ENCODE measurements at places on chromosomes 16 and 17. TPM values are rescaled to one million over a fixed set of nuclear protein-coding genes. Genes with fewer than 3 reads are reported as not detected.

TIGD7 gene
- 5.2 TPM for total RNA-seq

PRR35 gene
- total RNA-seq: not detected

MT1F gene
- total RNA-seq: 9.1 TPM

HNF1B gene
- total RNA-seq: 0.33 TPM

LLGL2 gene
- total RNA-seq: 52.4 TPM

GPR139 gene
- not detected for total RNA-seq

ALOXE3 gene
- not detected for total RNA-seq

CORO7 gene
- total RNA-seq: 22.7 TPM

MT1M gene
- total RNA-seq: 42.9 TPM

DNA sequence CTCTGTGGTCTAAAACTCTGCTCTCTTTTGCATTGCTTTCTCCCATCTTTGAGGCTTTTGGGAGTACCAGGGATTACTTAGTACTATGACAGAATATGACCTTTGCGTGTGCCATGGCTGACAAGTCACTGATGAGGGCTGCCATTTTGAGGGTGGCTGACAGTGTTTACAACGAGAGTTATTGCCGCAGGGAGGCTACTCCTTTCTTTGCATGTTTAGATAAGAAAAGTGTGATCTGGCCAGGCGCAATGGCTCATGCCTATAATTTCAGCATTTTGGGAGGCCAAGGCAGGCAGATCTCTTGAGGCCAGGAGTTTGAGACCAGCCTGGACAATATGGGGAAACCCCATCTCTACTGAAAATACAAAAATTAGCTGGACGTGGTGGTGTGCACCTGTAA, 77.5 kb downstream of the GSG1L start:
- peaks cover 5% of the 10 kb centered on the region for H3K27me3 ChIP-seq
- H3K4me3 ChIP-seq: no peak overlapping the region
- no peak overlapping the region for H3K27ac ChIP-seq
- DNase-seq: no peak
- no peaks in the 10 kb centered on the region for H3K36me3 ChIP-seq

GRCh38 chr17:69326377-69327059, 415 bp downstream of the ABCA5 start:
- H3K27ac ChIP-seq: peak overlapping the region; percentile 87
- H3K36me3 ChIP-seq: no peaks in the 10 kb centered on the region
- no peaks in the 10 kb centered on the region for H3K4me1 ChIP-seq
- peak overlapping the region; percentile 65 for H3K4me3 ChIP-seq
- DNase-seq: no peak
- H3K27me3 ChIP-seq: no peaks in the 10 kb centered on the region

- H3K36me3 ChIP-seq: no peaks in the 10 kb centered on the region
- no peaks in the 10 kb centered on the region for H3K4me1 ChIP-seq
- DNase-seq: no peak
- H3K4me3 ChIP-seq: peak overlapping the region; percentile 60
Measured at GRCh38 chr16:56191835-56192634, 746 bp downstream of the GNAO1 start.

GRCh38 chr16:57447186-57447962, at the start of the genes CIAPIN1 and COQ9:
Gene CIAPIN1, minus strand, starts transcription at chr16:57447385. Its CDS starts 6,457 bp downstream, at chr16:57440928.
Gene COQ9, plus strand, starts transcription at chr16:57447479. Its CDS starts 27 bp downstream, at chr16:57447506.
- H3K4me1 ChIP-seq: peaks cover 5% of the 10 kb centered on the region
- no peaks in the 10 kb centered on the region for H3K36me3 ChIP-seq
- no peaks in the 10 kb centered on the region for H3K27me3 ChIP-seq
- peak within 1 kb of the TSS; percentile 93 for H3K27ac ChIP-seq
- H3K4me3 ChIP-seq: peak within 1 kb of the TSS; percentile 99

- no peaks in the 10 kb centered on the region for H3K27me3 ChIP-seq
- H3K27ac ChIP-seq: no peak overlapping the region
- H3K36me3 ChIP-seq: no peaks in the 10 kb centered on the region
- no peak for DNase-seq
- no peak overlapping the region for H3K4me3 ChIP-seq
Measured at GRCh38 chr16:4194661-4195060, 47.2 kb downstream of the SRL start.

DNA sequence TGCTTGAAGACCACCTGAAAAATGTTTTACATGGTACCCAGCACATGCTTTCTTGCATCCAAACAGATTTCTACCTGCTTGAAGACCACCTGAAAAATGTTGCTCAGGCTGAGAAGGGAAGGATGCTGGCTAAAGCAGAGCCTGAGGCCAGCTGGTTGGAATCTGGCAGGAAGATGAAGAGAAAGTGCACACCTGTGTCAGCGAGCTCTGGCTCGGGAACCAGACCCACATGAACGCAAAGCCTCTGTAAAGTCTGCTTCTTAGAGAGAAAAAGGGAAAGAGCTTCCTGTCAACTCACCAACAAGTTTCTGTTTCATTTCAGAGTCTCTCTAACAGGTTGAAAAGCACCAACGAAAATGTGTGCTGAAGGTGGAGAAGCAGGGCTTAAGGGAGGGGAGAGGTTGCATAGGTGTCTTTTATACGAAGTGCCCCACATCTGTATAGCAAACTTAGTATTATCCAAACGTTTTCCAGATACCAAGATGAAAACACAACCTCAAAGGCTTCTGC, 226.0 kb downstream of the TOX3 start:
- no peaks in the 10 kb centered on the region for H3K27me3 ChIP-seq
- H3K27ac ChIP-seq: no peak overlapping the region
- H3K4me1 ChIP-seq: no peaks in the 10 kb centered on the region
- DNase-seq: no peak
- H3K36me3 ChIP-seq: no peaks in the 10 kb centered on the region

- no peak overlapping the region for H3K27ac ChIP-seq
- no peak overlapping the region for H3K4me3 ChIP-seq
- no peaks in the 10 kb centered on the region for H3K4me1 ChIP-seq
- no peaks in the 10 kb centered on the region for H3K36me3 ChIP-seq
- no peak for DNase-seq
Measured at GRCh38 chr16:86570558-86571529, 4.2 kb downstream of the FOXC2 start.

DNA sequence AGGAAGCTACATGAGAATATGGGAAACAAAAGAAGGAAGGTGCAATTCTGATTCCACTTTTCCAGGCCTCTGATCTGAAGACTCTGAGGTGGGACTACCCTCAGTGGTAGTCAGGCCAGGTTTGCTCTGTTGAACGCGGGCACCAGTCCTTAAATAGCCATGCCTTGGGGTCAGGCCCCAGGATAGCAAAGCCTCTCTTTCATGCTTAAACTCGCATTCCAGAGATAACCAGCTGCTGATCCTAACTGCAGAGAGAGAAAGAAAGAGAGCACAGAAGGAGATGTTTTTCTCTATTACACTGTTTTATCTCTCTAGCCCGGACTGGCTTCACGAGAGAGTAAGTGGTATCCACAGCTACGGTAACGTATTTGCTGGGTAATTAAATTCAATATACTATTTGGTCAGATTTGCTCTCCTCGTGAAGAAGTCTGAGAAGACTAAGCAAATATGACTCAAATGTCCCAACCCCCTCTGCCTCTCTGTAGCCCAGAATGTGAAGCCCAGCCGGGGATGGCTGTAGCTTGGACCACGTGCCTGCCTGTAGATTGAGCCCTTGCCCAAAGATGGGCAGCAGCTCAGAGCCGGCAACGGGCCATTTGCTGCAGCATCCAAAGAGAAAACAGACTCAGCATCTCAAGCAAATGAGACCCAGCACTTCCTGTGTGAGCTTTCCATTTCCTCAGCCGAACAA, 122.2 kb downstream of the SMG6 start:
- no peaks in the 10 kb centered on the region for H3K27me3 ChIP-seq
- peaks cover 18% of the 10 kb centered on the region for H3K4me1 ChIP-seq
- H3K4me3 ChIP-seq: no peak overlapping the region
- no peaks in the 10 kb centered on the region for H3K36me3 ChIP-seq
- peak overlapping the region; percentile 55 for H3K27ac ChIP-seq
- DNase-seq: no peak

- H3K4me1 ChIP-seq: peaks cover 7% of the 10 kb centered on the region
- H3K4me3 ChIP-seq: no peak overlapping the region
- no peaks in the 10 kb centered on the region for H3K27me3 ChIP-seq
- peak overlapping the region; percentile 45 for H3K27ac ChIP-seq
- no peak for DNase-seq
Measured at GRCh38 chr17:17098551-17099179, 56.4 kb downstream of the MPRIP start.

DNA sequence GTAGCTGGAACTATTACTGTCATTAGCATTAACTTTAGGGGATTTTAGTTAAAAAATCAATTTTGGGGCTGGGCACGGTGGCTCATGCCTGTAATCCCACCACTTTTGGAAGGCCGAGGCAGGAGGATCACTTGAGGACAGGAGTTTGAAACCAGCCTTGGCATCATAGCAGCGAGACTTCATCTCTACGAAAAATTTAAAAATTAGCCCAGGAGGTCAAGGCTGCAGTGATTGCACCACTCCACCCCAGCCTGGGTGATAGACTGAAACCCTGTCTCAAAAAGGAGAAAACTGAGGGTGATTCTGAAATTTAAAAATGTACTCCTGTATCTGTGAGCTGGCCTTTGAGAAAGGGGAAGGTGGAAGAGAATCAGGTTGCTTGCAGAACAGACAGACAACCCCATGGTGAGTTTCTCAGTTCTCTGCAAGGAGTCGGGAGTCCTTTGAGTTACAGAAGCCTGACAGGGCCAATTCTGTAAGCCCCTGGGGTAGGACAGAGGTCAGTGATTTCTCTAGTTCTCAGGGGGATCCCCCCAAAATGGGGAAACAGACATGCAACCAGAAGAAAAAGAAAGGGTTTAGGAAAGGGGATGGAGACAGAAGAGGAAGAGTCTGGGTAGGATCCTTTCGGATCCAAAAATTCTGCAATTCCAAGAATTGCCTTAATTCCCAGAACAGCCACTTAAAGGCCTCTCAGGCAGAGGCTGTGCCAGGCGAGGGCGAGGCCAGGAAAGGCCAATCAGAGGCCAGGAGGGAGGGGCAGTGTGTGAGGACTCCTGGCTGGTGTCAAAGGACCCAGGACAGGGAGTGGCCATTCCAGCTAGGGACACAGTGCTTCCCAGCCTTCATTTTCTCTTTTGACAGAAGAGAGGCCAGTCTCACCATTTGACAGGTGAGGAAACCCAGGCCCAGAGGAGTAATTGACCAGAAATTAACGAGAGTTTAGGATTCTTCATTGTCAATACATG, 6.7 kb downstream of the NUPR1 start:
- H3K36me3 ChIP-seq: no peaks in the 10 kb centered on the region
- peak overlapping the region; percentile 66 for H3K27ac ChIP-seq
- peaks cover 5% of the 10 kb centered on the region for H3K4me1 ChIP-seq

DNA sequence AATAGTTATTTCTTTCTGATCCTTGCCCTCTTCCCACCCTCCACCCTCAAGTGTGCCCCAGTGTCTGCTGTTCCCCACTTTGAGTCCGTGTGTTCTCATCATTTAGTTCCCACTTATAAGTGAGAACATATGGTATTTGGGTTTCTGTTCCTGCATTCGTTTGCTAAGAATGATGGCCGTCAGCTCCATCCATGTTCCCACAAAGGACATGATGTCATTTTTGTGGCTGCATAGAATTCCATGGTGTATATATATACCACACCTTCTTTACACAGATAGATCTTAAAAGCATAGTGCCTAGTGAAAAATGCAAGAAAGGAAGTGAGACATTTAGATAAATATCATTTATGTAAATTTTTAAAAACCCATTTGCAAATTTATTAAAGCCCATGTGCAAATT, 33.1 kb downstream of the HS3ST2 start:
- H3K27me3 ChIP-seq: no peaks in the 10 kb centered on the region
- DNase-seq: no peak
- no peak overlapping the region for H3K27ac ChIP-seq
- no peaks in the 10 kb centered on the region for H3K36me3 ChIP-seq
- H3K4me1 ChIP-seq: no peaks in the 10 kb centered on the region
- no peak overlapping the region for H3K4me3 ChIP-seq

DNA sequence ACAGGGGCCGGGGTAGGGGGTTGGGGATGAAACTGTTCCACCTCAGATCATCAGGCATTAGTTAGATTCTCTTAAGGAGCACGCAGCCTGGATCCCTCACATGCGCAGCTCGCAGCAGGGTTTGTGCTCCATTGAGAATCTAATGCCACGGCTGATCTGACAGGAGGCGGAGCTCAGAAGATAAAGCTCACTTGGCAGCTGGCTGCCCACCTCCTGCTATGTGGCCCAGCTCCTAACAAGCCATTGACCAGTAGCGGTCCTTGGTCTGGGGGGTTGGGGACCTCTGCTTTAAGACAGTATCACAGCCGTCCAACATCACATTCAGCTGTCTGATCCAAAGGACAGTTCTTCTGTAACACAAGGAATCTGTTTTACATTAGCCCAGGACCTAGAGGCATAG, 62.5 kb downstream of the SLC39A11 start:
- H3K27me3 ChIP-seq: no peaks in the 10 kb centered on the region
- DNase-seq: no peak
- H3K4me1 ChIP-seq: no peaks in the 10 kb centered on the region
- H3K36me3 ChIP-seq: no peaks in the 10 kb centered on the region
- no peak overlapping the region for H3K27ac ChIP-seq

GRCh38 chr17:81382851-81383250, 12.4 kb upstream of the BAHCC1 start:
- no peak overlapping the region for H3K4me3 ChIP-seq
- no peaks in the 10 kb centered on the region for H3K4me1 ChIP-seq
- H3K36me3 ChIP-seq: no peaks in the 10 kb centered on the region
- no peak for DNase-seq
- no peaks in the 10 kb centered on the region for H3K27me3 ChIP-seq

GRCh38 chr16:11396241-11397048, 51.2 kb downstream of the RMI2 start:
- peak; percentile 44 for DNase-seq
- H3K27me3 ChIP-seq: no peaks in the 10 kb centered on the region
- no peak overlapping the region for H3K4me3 ChIP-seq
- no peaks in the 10 kb centered on the region for H3K4me1 ChIP-seq

DNA sequence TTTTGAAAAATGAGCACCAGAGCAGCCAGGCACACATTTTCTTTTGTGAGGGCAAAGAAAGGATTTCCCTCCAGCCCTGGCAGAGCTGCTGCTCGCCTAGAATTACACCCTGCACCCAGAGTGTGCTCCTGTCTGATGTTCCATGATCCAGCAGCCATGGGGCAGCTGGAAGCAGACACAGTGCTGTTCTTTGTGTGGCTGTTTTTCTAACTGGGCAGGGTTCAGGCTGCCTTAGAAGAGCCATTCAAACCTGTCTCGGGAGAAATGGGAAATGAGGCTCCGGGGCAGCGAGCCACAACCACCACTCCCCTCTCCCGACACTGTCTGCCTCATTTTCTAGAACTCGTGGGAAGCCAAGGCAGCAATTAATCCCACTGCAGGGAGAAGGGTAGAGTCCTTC, 28.9 kb downstream of the LITAF start:
- no peak overlapping the region for H3K4me3 ChIP-seq
- H3K27ac ChIP-seq: peak overlapping the region; percentile 80
- peaks cover 8% of the 10 kb centered on the region for H3K36me3 ChIP-seq
- DNase-seq: no peak

- H3K4me3 ChIP-seq: no peak overlapping the region
- DNase-seq: no peak
- no peaks in the 10 kb centered on the region for H3K27me3 ChIP-seq
- H3K4me1 ChIP-seq: peaks cover 5% of the 10 kb centered on the region
Measured at GRCh38 chr16:81548876-81549546, 104.4 kb downstream of the CMIP start.

- peaks cover 6% of the 10 kb centered on the region for H3K4me1 ChIP-seq
- H3K36me3 ChIP-seq: no peaks in the 10 kb centered on the region
- peak overlapping the region; percentile 3 for H3K4me3 ChIP-seq
- peak overlapping the region; percentile 32 for H3K27ac ChIP-seq
Measured at GRCh38 chr16:87369796-87370719, 13.5 kb downstream of the FBXO31 start.

Data from breast epithelium (tissue), 4 donors.